ENCODE measurements at places on chromosomes 11 and 22.

GRCh38 chr11:117704395-117705100, 92.5 kb downstream of the DSCAML1 start:
- no peak for DNase-seq

GRCh38 chr11:65891219-65892136, 1.0 kb downstream of the CCDC85B start:
- no peak for DNase-seq

- DNase-seq, result no peak
These were observed 534.9 kb downstream of the SOX6 start for GRCh38 chr11:15821451-15821850.

DNA sequence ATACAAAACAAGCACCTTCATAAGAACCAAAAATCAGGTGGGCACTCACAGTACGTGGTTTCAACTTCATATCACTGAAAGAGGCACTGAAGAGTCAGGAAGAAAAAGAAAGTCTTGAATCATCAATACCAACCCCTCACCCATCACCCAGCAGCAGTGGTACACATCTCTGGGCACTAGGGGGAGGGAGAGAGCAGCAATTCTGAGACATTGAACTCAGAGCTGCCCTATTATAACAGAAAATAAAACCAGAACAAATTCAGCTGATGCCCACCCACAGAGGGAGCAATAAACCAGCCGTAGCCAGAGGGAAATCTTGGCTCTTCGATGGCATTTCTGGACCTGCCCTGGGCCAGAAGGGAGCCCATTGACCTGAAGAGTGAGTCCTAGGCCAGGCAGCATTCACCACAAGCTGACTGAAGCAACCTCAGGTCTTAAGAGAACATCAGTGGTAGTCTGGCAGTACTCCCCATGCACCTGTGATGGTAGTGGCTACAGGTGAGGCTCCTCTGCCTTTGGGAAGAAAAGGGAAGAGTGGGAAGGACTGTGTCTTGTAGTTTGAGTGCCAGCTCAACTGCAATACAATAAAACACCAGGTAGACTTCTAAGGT, 42.2 kb upstream of the FAM181B start:
- DNase-seq, result no peak

DNA sequence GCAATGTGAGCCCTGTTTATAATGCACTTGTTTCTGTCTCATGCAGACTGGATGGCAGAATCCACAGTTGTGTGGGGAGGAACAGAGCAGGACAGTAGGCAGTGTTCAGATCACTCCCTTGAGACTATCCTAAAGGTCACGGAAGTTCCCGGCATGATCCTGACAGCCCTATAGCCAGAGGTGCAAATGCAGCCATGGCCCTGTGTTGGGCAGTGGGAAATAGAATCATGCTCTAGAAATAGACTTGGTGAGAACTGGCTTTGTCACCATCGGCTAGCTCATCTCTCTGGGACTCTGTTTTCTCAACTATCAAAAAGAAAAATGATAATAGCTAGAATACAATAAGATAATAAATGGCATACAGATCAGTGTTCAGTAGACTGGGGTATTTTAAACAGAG, 123.2 kb downstream of the FEZ1 start:
- DNase-seq, result no peak

- DNase-seq, result no peak
These were observed 40.2 kb downstream of the F2 start for GRCh38 chr11:46759196-46759595.

DNA sequence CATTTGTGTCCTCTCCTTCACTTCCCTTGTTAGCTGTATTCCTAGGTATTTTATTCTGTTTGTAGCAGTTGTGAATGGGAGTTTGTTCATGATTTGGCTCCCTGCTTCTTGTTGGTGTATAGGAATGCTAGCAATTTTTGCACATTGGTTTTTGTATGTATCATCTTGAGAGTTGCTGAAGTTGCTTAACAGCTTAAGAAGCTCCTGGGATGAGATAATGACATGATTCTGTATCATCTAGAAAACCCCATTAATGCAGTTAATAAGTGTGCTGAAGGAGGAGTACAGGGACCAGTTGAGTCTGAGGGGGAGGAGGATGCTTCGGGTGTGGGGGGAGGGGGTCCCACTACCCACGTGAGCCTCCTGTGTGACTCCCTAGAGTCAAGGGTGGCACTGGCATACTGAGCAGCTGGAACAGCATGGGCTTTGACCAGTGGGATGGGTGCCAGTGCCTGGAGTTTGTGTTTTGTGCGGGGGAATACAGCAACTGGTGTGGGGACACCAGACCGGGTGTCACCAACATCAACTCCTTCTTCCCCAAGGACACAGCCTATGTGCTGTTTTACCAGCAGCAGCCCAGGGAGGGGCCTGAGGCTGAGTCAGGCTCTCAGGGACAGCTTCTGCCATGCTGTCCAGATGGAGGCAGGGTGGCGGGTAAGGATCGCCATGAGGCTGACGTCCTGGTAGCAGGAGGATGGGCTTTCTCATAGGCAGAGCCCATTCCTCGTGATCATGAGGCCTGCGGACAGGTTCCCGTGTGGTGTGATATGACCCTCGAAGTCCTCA, 24.1 kb downstream of the USP35 start:
- DNase-seq, result no peak

- no peak for DNase-seq
These were observed 85.2 kb upstream of the ARHGAP20 start for GRCh38 chr11:110797453-110797852.

GRCh38 chr11:130592056-130592455, 143.6 kb downstream of the ADAMTS15 start:
- DNase-seq, result no peak

- DNase-seq, result no peak
These were observed 3.6 kb downstream of the PRDX5 start for GRCh38 chr11:64321533-64321932.

DNA sequence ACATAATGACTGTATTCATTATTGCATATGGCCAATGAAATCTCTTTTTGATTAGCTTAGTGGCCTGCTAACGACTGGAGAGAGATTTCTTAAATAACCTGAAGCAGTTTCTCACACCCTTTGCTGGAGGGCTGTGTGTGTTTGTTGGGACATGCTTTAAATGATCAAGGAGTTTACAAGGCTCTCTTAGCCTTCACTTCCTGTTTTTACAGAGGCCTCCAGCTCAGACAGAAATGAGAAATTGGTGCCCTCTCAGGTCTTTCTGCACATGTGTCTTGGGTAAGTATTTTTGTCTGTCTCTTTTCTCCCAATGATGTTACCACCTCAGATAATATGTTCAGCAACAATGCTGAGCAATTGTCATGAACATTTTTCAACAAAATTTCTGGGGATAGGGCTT, 884.4 kb upstream of the CNTN5 start:
- no peak for DNase-seq

- DNase-seq, result no peak
These were observed 48.5 kb upstream of the A4GALT start for GRCh38 chr22:42769238-42769573.

DNA sequence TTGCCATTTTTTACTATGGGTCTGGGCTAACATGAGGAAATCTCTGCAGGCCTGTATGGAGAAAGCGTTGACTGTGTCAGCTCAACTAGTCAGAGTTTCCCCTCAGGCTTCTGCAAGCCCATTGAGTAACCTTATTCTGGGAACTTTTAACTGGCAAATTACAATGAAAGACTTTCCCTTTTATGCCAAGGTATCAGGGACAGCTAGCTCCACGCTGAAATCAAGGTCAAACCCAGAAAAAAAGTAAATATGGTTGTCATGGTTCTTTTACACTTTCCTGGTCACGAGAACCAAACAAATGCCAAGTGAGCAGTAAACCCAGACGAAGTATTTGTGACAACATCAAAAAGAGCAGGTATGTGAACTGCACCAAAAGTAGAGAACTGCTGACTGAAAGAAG, 13.8 kb downstream of the OSBP start:
- no peak for DNase-seq

GRCh38 chr11:70570693-70571395, 172.5 kb downstream of the CTTN start:
- no peak for DNase-seq

DNA sequence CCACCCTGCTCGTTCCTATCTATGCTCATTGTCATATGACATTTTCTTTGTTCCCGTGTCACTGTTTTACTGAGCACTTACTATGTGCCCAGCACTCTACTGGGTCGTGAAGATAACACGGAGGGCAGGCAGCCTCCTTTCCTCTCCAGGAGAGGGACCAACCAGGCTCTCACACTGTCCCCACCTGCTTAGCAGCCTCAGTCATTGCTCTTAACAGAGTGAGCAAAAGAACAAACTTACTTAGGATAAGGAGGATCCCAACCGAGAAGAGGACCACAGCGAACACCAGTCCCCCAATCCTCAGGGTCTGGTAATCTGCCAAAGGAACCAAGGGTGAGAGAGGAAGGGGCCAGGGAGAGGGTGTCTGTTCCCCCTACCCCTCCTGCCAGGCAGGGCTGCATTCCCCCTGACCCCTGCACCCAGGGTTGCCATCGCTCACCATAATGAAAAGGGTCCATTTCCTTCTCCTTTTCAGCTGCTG, 17.0 kb upstream of the FXYD2 start:
- no peak for DNase-seq

DNA sequence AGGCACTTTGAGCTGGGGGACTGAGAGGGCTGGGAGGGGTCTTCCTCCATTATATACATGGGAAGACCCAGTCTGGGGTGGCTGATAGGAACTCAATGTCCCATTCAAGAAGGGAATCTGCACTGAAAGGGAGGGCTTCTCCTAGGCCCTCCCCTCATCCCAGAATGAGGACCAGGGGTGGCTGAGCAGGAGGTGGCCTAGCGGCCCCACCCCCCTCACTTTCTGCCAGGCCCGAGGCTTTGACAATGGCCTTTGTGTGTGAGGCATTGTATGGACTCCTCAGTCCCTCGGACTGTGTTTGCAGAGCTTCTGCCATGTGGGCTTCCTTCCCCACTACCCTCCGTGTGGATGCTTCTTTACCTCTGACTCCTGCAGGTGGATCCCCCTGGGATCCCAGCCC, 65.7 kb downstream of the NECTIN1 start:
- no peak for DNase-seq

DNA sequence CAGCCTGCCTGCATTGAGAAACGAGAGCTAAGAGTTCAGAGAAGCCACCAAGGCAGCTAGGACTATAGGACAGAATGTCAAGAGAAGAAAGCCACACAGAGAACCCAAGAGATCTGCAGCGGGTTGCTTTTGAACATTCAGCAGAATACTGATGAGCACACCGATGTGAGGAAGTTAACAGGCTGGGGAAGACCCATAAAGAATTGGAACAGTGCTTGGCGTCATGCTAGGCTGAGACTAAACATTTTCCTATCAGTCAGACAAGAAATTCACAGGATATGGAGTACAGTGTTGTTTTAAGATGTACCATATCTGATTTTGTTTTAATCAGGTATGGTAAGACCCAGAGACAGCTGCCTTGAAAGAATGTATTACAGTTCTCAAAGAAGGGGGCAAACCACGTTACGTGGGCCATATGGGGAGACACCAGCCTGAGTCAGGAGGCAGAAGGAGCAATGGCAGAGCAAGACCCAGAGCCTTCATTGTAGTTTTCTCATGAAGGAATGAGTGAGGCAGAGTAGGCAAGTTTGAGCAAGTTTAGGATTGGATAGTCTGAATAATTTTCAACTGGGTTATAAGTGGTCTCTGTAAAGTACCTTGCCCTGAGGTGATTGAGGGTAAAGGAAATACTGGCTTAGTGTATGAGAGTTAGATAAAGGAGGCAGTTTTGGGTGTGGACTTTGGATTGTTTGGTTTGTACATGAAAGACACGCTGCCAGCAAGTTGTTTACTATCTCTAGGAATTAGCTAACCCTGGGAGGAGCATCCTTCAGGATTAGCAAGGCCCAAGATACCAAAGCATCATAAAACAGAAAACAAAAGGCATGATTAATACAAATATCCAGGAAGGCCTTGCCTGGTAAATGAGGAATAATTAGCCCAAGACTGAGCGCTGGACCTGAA, 14.3 kb downstream of the LRRC75B start:
- DNase-seq, result no peak

DNA sequence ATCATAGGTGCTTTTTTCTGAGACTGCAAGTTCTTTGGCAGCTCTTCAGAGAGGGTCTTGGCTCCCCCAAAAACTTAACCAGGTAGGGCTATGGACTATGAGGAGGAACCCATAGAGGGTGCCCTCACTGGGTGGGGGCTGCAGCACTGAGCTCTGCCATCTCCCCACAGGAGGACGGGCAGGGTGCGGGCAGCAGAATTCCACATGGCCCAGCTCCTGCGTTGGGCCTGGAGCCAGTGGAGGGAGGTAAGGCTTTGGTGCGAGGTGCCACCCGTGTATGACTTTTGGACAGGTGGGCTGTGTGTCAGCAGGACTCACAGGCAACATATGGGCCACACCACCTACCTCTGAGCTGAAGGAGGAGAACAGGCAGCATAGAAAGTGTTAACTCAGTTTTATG, 58.4 kb downstream of the PISD start:
- DNase-seq, result no peak

DNA sequence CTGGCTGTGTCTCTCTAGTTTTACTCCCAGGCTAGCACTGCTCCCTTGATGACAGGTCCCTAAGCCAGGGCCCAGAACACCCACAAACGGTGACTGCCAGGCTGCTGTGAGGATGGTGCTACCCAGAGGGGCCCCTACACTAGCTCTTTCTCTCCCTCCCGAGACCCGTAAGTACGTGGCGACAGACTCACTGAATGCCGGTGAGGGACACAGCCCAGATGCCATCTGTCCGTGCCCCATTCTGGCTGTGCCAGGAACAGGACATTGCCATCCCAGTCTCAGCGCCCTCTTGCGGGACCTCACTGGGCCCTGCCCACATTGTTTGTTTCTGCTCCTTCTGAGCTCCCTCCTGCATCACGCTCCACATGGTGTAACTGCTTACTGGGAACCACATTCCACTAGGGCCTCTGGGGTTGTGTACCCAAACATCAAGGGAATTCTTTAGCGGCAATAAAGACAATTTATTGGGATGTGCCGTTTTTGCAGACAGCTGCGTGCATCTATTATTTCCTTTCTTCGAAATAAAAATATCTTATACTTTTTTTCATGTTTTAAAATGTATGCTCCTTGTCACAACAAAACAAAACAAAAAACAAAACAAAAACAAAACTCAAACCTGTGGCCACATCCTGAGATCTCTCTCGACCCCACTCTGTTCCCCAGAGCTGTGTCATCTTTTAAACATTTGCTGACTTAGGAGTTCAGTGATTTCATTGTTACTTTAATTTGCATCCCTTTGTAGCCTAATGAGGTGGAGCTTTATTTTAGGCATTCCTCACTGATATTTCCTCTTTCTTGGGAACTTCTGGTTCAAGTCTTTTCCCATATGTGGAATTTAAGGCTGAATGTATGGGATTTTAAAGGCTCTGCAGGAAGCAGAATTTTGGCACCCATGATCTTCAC, 4.4 kb upstream of the TPCN2 start:
- no peak for DNase-seq

GRCh38 chr11:35413598-35413997, 5.8 kb downstream of the SLC1A2 start:
- no peak for DNase-seq

All from activated effector memory CD4-positive, alpha-beta T cell treated with Interleukin-2 at 50 U/mL for 16 hours (primary cell).